ENCODE measurements at places on chromosomes 4 and X.

- DNase-seq, result peak; percentile 22
Measured at GRCh38 chr4:183256756-183257385, 63.2 kb downstream of the CLDN22 start.

GRCh38 chr4:16890651-16891050 is 7.8 kb downstream of the LDB2 start:
- DNase-seq, result no peak

DNA sequence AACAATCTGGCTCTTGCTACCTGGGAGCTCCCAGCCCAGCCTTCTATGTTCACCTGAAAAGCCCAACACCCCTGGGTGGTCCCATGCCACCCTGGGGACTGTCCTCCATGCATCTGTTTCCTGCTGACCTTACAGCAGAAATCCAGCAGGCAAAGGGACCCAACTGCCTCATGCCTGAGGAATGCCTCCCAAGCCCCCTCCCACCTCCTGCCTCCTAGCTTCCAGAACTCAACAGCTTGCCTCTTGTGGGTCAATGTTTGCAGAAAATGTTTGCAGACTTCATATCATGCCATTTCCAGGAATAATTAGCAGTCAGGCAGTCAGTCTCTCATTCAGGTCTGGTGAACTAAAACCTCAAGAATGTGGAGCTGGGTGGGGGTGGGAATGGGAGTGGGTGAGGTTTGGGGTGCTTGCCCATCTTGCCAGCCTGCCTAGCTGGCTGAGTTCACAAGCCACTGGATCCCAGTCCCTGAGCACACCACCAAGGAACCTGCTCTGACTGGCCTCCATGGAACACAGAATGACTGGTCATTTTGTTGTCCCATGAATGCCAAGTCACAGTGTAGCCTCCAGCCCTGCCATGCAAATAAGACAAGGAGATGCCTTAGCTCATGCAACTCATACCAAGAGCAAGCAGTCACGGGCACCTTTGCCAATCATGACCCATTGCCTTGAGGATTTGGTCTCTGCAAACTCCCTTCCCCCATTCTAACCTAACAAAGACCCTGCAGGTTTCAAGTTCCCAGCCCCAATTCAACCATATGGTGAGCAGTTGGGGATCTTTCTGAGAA is 12.1 kb upstream of the PLAC1 start:
- DNase-seq, result no peak

DNA sequence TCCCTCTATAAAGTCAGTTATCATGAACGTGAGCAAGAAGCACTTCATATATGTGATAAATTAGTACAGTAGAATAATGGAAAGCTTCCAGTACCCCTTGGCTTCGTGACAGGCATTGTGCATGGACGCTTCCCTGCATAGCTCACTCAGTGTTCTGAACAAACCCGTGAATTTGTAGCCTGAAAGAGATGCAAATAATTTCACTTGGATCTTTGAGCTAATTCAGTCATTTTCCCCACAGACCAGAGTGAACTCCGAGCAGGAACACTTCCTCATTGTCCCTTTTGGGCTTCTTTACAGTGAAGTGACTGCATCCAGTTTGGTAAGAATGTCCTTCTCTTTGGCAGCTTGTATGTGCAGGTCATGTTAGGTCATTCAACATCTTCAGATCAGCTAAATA is 50.1 kb downstream of the ADD1 start:
- DNase-seq, result no peak

DNA sequence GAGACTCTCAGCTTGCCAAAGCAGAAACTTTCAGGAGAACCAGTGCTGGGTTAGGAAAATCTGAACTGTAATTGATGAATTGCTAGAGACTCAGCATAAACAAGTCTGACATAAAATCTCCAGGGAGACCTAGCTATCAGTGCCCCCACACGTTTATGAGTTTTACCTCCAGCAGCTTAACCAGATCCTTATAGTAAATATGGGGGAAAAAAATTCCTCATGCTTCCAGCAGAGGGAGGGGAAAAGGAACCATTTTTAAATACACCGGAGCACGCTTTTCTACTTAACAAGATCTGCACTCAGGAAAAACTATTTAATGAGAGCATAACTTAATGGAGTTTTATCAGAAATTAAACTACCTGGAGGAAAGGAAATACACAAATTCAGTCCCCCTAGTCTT is 1040.7 kb upstream of the INTU start:
- DNase-seq, result no peak

DNA sequence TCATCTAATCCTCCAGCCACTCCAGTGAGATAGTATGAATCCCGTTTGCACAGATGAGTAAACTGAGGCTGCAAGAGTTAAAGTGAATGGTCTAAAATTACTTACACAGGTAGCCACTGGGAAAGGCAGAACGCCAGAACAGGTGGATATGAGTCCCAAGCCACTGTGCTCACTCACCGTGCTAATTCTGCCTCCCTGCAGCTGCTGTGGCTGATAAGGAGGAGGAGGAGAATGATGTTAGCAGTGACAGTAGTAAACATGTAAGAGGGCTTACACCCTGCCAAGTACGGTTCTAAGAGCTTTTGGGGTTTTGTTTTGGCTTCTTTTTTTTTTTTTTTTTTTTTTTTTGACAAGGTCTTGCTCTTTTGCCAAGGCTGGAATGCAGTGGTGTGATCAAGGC is 90.5 kb upstream of the PRPS2 start:
- no peak for DNase-seq

GRCh38 chrX:43718956-43719355 is 62.9 kb downstream of the MAOA start:
- no peak for DNase-seq

DNA sequence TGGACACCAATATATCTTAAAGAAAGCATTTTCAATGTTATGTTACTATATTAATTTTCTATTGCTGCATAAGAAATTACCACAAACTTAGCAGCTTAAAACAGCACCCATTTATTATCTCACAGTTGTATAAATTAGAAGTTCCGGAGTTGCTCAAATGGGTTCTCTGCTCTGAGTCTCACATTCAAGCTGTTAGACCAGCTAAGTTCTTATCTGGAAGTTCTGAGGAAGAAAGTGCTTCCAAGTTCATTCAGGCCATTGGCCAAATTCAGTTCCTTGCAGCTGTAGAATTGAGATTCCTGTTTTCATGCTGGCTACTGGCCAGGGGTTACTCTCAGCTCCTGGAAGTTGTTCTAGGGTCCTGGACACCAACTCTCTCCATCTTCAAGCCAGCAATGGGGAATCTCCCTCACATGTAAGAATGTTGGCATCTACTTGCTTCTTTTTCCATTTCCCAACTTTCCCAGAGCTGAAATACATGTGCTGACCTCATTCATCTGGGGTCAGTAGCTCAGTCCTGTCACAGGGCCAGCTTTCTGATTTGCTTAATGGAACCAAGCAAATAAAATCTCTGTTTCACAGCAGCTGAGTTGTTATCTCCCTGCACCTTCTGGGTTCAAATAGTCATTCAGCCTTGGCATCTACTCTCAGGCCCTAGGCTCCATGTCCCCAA is 99.6 kb upstream of the INTU start:
- DNase-seq, result no peak

GRCh38 chr4:150952167-150952845 is 62.8 kb downstream of the LRBA start:
- no peak for DNase-seq

DNA sequence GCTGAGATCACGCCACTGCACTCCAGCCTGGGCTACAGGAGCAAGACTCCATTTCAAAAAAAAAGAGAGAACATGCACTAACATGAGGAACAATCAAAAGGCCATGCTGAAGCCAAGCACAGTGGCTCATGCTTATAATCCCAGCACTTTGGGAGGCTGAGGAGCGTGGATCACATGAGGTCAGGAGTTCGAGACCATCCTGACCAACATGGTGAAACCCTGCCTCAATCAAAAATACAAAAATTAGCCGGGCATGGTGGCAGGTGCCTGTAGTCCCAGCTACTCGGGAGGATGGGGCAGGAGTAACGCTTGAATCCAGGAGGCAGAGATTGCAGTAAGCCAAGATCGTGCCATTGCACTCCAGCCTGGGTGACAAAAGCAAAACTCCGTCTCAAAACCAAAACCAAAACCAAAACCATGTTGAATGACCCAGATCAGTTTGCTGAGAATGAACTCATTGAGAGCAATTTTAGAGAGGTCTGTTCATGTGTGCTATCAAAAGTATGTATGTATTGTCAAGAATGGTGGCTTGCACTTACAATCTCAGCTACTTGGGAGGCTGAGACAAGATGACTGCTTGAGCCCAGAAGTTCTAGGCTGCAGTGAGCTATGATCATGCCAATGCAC is 44.8 kb downstream of the PDS5A start:
- no peak for DNase-seq

DNA sequence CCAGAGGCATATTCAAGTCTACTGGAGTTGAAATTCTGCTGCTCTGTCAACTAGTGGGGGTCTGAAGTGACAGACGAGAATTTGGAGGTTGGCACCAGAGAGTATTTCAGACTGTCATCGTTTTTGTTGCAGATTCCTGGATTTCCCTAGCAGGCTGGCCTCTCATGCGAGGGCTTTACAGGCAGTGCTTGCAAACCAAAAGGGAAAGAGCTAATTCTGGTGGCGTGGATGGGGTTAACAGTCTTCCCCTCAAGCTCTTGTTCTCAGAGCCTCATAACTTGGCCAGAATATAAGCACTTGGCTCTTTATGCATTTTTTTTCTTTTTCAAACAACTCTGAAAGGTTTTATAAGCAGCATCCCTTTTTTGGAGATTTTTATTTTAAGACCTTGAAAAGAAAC is at the start of gene SPARCL1:
TSS of gene SPARCL1 (minus strand) at position 190 of the 400 bp plus-strand sequence. CDS start 29,802 bp downstream, outside the sequence.
- no peak for DNase-seq

DNA sequence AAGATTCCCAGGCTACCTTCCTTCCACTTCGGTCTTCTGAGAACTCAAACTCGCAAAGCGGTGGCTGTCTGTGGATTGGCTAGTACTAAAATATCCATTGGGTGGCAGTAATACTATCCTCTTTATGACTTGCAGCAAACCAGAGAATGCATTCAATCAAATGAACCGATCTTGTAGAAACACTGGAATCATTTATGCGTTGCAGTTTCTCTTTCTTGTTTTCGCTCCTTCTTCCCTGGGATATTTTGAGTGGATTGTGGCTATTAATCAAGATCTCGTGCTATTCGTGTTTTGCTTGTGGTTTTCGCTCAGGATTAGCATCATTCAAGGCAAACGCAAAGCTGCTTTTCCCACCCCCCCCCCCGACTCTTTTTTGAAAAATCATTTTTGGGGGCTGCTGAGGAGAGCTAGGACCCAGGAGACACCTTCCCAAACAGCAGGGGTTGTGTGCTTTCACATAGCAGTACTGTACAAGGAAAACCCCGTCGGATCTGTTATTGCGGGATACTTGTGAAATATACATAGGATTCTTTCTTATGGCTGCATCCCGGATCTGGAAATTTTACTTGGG is at the start of gene IL1RAPL1:
TSS of gene IL1RAPL1 (plus strand) at position 466 of the 571 bp plus-strand sequence.
- no peak for DNase-seq

DNA sequence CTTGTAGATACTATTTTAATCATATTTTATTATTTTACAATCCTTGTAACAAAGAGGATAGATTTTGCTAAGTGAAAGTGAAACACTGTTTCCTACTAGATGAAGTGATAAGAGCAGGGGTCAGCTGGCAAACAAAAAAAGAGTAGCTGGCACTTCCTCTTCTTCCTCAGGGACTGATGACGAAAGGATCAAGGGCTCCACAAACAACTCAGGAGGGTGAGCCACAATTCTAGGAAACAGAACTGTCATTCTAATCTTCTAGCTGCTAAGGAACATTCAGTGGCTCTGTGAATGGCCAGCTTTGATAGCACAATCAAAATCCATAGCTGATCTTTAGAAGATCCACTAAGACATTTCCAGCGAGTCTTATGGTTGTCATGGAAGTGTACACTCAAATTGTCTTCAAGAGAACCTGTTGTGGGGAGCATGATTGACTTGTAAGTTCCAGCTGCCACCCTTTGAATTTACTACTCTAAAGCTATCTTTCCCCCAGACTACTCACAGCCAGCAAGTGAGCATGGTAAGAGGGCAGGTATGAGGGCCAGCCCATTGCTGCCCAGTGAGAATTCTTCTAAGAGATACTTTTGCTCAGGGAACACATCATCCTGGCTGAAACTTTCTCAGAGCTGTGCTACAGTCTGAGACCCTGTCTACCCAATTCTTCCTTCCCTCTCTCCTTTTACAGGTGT is 275.7 kb upstream of the RASGEF1B start:
- DNase-seq, result no peak

DNA sequence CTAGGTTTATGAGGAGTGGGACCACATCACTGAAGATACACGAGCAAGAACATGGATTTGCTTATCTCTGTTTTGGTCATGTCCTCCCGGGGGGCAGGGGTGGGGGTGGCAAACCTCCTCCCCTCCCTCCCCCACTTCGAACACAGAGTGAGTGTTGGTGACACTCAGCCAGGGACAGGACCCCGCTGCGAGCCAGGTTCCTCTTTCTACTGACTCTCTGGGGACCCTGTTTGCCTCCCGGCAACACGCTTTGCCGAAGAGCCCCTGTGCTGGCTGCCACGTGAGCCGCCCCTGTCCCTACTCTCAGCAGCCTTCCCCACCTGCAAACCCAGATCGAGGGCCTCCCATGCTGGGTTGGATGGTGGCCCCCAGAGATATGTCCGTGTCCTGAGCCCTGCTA is 34.7 kb downstream of the P2RY8 start:
- no peak for DNase-seq

DNA sequence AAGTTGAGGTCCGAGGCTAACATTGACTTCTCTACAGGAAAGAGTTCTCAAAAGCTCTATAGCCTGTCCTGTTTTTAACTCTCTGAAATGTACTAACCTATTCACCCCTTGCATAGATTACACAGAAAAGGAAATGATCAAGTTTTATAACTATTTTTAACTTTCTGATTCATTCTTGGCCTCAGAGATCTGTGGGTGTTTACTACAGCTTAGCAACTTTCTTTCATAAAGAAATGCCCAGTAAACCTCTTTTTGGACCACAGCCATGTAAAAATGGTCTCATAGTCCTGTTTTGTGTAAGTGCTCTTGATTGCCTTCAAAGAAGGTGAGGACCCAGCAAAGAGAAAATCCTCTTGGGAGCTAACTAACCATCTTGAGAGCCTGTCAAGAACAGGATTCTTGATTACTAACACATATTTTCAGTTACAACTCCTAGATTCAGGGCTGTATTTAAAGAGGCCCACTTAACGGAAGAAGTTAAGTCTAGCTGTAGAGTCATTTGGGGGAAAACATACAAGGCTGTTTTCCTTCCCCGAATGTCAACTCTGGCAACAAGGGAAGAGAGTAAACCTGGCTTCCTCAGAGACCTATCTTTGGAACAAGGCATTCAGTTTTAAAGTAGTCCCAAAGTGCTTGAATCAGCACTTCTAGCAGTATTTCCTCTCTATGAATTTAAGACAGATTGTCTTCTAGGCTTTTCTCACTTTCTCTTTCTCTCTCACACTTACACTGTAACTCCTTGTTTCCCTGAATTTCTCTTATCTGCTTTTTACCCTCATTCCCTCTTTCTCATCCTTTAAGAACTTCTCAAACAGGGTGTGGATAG is 78.2 kb downstream of the IL21 start:
- DNase-seq, result no peak

- DNase-seq, result no peak
Measured at GRCh38 chr4:119227690-119228089, 15.2 kb downstream of the USP53 start.

GRCh38 chr4:82430964-82431745 is 765 bp downstream of the ENOPH1 start:
- DNase-seq, result peak; percentile 30

GRCh38 chr4:10084651-10085358 is 31.8 kb downstream of the WDR1 start:
- DNase-seq, result no peak

GRCh38 chr4:1772853-1773538 is 20.1 kb upstream of the FGFR3 start:
- no peak for DNase-seq

- no peak for DNase-seq
Measured at GRCh38 chr4:25949173-25949748, 35.2 kb downstream of the SMIM20 start.

GRCh38 chr4:95594013-95594412 is 45.2 kb upstream of the UNC5C start:
- DNase-seq, result no peak

- DNase-seq, result no peak
Measured at GRCh38 chr4:75545526-75545925, 10.3 kb upstream of the ODAPH start.

Measured in activated T-cell treated with anti-CD3 and anti-CD28 coated beads for 1 hour (primary cell).